ENCODE measurements at places on chromosomes 2 and 18.
A peak's percentile ranks its signal among the peaks of the same experiment; 100 is the strongest.

DNA sequence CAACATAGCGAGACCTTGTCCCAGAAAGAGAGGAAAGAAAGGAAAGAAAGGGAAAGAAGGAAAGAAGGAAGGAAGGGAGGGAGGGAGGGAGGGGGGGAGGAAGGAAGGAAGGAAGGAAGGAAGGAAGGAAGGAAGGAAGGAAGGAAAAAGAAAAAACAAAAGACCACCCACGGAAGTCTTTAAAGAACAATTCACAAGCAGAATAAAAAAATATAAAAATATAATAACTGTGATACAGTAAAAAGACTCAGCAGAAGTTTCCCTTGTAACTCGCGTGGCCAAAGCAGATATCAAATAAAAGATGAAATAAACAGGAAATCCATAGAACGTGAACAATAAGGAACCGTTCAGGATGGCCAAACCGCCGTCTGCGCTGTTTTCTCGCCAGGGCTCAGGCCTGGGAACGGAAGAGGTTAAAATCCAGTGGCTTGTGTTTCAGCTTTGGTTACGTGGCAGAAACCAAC, 1.2 kb upstream of the SLC1A4 start:
- no peak for DNase-seq

- DNase-seq, result no peak
These were observed 45.5 kb downstream of the RAB12 start for GRCh38 chr18:8654503-8655451.

DNA sequence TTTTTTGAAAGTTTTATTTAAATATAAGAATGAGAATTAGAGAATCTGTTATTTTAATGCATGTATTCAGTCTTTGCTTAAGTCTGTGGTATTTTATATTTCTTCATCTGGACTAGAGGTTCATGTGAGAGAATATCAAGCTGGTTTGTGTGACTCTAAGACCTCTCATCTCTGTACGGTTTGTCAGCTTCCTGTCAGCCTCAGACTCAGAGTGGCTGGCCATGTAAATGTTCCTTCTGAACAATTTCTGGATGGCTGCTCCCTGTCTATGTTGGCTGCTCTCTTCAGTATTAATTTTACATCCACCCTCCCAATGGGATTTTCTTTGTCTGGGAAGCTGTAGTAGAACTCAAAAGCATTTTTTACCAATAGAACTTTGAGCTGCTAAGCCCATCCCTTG, 225.3 kb upstream of the THUMPD2 start:
- no peak for DNase-seq

- no peak for DNase-seq
These were observed 55.6 kb downstream of the RPL37A start for GRCh38 chr2:216554286-216554685.

DNA sequence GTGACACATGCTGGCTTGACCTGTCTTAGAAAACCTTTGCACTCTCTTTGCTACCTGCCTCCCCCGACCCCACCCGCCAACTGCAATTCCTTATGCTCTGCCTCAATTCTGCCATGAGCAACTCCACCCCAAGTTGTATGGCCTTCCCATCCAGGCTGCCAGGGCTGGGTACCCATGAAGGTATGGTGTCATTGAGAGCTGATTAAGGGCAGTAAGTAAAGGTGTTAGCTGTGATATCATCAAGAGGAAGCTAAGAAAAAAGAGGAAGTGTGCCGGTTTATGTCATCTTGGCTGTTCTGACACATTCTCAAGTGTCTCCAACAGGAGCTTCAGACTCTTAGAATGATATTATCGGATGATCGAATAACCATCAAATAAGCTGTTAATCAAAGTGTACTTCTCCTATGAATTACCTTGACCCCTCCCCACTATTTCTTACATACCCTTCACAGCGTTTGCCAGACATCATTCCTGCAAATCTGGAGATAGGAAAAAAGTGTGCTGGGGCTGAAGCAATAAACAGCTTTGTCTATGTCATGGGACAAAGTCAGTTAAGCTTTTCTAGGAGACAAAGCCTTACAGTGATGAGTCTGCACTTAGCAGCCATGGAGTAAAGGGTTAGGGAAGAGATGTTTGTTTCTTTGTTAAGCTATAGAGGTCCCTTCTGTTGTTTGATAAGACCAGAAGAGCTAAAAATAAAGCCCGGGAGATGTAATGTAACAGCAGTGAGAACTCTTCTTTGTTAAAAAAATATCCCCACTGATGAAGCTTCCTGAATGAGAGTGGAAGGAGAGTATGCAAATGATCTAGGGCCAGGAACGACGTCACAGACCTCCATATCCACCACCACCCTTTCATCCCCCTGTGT, 40.4 kb upstream of the SMAD2 start:
- no peak for DNase-seq

DNA sequence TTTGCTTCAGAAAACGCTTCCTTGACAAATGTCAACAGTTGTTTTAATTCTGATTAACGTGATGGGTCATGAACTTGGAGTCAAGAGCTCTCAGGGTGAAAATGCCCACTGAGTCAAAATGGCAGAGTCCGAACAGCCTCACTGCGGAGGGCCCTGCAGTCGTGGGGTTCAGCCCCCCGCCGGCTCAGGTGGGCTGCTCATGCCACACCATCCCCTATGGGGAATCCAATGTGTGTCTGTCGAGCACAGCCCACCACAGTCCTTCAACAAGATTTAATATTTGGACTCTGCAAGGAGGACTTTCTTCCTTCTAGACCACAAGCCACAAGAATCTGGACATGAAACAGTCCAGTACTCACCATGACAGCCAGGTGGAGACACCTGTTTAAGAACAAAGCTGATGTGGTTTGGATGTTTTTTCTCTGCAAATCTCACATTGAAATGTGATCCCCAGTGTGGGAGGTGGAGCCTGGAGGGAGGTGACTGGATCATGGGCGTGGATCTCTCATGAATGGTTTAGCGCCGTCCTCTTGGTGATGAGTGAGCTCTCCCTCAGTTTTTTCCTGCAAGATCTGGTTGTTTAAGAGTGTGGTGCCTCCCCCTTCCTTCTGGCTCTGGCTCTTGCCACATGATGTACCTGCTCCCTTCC, 201.0 kb downstream of the NDUFA10 start:
- no peak for DNase-seq

DNA sequence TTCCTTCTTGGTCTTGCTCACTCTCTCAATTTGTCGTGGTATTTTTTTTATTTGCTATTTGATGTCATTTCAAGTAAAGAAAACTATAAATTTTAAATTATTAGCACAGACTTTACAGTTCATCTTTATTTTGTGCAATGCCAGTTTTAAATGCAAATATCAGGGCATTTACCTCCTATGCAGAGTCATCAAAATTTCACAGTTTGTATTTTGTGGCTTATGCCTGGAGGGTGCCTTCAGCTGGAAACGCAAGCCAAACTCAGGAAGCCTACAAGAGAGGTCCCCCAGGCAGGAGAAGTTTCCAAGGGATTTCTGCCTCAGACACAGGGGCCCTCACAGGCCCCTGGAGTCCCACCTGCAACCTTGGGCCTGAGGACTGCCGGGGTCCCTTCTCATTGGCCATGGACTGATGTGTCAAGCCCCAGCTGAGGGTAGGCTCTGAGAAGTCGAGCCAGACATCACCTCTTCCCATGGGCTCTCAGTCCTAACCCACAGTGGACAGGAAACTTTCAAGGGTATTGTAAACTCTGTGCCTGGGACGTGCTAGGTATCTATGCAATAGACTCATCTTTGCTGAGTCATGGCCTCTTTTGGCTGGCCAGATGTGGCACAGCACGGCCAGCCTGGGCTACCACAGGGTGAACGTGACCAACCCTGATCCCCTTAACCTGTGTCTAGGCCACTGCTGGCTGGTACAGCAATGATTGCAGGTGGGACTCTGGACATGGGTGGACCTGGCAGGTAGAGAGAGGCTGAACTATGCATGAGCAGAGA, 236.5 kb downstream of the CELF4 start:
- DNase-seq, result no peak

- no peak for DNase-seq
These were observed 49.3 kb upstream of the ANKRD44 start for GRCh38 chr2:197359859-197360258.

GRCh38 chr2:217954971-217955740, 47.6 kb downstream of the TNS1 start:
- DNase-seq, result no peak

GRCh38 chr18:46427216-46427995, 229.6 kb downstream of the LOXHD1 start:
- DNase-seq, result no peak

DNA sequence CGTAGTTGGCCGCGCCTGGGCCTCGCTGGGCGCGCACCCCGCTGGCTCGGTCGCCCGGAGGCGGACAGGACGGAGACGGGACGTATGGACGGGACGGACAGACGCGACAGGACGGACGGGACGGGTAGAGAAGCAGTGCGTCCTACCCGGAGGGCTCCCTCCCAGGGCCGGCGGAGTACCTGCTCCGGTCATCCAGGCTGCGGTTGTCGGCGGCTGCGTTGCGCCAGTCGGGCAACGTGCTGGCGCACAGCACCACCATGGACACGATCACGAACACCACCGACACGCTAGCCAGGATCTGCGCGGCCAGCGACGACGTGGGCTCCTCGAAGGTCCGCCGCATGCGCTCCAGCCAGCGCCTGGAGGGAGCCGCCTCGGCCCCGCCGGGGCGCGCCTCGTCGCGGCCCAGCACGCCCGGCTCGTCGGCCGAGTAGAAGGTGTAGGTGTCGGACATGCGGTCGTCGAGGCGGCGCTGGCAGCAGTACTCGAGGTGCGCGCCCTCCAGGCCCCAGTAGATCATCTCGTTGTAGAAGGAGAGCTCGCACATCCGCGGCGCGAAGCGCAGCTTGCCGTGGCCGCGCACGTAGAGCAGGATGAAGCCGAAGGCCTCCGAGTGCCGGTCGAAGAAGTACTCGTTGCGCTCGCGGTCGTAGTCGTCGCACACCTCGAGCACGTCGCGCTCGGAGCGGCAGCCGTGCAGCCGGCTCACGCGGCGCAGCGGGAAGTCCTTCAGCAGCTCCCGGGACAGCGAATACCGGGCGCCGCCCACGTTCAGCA, 903 bp downstream of the KCNG3 start:
- DNase-seq, result peak; percentile 15

- no peak for DNase-seq
These were observed 7.2 kb downstream of the NPC1 start for GRCh38 chr18:23578891-23579653.

DNA sequence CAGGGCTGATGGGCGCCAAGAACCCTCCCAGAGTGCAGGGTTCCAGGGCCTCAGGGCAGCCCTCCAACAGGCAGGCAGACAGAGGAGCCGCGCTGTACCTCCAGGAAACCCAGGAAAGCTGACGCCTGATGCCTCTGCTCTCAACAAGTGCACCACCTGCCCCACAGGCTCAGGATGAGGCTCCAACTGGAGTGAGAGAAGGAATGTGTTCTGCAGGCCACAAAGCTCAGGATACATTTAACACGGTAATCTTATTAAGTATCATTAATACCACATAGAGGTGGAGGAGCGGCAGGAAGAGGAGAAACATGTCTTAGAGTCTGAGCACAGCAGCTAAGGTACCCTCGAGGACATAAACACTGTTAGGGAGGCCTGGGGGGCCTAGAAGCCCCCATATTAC, 155.9 kb upstream of the CAPN13 start:
- DNase-seq, result no peak

DNA sequence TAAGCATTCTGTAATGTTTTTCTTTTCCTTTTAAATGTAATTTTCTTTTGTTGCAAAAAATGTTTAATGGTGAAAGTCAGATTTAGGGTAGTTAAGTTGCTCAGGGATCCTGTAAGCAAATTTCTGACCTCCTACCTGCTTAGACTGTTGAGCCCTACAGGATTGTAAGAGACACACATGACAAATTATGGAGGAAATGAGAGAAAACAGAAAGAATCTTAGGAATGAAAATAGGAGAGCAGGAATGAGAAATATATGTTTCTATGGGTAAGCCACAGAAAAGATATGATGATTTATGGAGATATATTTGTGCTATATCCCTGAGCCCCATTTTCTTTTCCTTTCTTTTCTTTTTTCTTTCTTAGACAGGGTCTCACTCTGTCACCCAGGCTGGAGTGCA, 28.3 kb downstream of the CYBRD1 start:
- DNase-seq, result no peak

- peak; percentile 56 for DNase-seq
These were observed at the start of gene GPR55 for GRCh38 chr2:230924470-230925341. GPR55 (minus strand) TSS chr2:230925242; CDS start chr2:230910962, 14,280 bp downstream.

DNA sequence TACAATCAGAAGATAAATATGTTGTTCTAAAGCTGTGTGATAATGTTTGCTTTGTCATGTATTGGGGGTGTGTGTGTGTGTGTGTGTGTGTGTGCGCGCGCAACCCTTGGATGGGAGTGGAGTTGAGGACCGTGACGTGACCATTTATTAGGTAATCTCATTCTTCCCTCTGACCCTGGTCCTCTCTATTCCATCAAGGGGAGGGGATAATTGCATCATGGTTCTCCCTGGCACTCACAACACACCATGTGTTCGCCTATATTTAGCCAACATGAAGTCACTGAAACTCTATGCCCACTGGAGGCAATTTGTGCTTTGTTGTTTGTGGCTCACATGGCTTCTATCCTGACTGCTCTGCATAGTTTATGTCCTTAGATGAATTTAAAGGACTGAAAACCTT, 79.8 kb upstream of the LRPPRC start:
- no peak for DNase-seq

- peak; percentile 44 for DNase-seq
These were observed 62.2 kb downstream of the ADNP2 start for GRCh38 chr18:80171054-80171872.

DNA sequence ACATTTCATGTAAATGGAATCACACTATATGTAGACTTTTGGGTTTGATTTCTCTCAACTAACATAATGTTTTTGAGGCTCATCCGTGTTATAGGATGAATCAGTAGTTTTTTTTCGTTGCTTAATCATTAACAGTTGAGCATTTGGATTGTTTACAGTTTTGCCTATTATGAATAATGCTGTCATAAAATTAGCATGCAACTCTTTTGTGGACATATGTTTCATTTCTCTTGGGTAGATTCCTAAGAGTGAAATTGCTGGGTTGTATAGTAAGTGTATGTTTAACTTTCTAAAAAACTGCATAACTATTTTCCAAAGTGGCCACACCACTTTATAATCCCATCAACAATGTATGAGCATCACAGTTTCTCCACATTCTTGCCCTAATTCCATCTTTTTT, 7.7 kb upstream of the RHBDD1 start:
- no peak for DNase-seq

- DNase-seq, result no peak
These were observed 30.1 kb downstream of the RHOB start for GRCh38 chr2:20476950-20477349.

DNA sequence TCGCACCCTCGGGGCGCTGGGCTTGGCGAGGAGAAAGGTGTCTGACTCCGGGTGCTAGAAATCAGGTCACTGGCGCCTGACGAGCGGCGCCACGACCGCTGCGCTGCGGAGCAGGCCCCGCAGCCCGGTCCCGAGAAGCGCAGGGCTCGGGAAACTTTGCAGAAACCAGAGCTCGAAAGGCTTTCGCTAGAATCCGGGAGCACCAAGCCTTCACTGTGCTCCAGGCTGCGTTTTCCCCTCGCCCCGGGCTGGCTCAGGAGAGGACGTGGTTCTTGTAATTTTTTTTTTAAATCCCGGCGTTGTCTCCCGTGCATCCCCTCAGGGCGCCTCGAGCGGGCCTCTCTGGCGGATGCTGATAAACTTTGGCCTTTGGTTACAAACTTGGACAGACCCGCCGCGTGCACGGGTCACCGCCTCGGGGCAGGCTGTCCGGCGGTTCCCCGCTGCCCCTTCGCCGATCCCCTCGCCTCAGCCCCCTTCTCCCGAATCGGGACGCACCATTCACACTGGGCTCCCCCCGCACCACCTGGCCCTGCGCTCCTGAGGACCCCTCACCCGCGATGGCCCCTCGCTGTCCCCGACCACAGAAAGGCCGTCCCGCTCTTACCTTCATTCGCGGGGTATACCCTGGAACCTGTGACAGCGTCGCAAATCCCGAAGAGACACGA, 419 bp downstream of the EPHA4 start:
- DNase-seq, result peak; percentile 14
